Lung microvascular endothelial cell (primary cell): ENCODE measurements at places on chromosomes 1 and 21. TPM values are rescaled to one million over a fixed set of nuclear protein-coding genes. Genes with fewer than 3 reads are reported as not detected.

LCE3A gene
- not detected in 2 replicates for total RNA-seq

SESN2 gene
- 5.0 and 7.0 TPM in 2 replicates for total RNA-seq

ZNF691 gene
- 4.6 and 8.1 TPM in 2 replicates for total RNA-seq

MTARC1 gene
- total RNA-seq, result 0.99 and 2.2 TPM in 2 replicates

FGR gene
- total RNA-seq, result under 0.01 and 0.20 TPM in 2 replicates

RGS8 gene
- not detected in 2 replicates for total RNA-seq

SLC6A17 gene
- 0.40 and 1.1 TPM in 2 replicates for total RNA-seq

ZNF648 gene
- not detected in 2 replicates for total RNA-seq

COL11A1 gene
- total RNA-seq, result not detected in 2 replicates

SYT14 gene
- total RNA-seq, result under 0.01 TPM in 1 of 2 replicates, not detected in the other

PLA2G2A gene
- total RNA-seq, result not detected in 2 replicates
